Left renal pelvis (tissue), 4 donors: ENCODE measurements at places on chromosomes 7 and 10. TPM values are rescaled to one million over a fixed set of nuclear protein-coding genes. Genes with fewer than 3 reads are reported as not detected.

DNA sequence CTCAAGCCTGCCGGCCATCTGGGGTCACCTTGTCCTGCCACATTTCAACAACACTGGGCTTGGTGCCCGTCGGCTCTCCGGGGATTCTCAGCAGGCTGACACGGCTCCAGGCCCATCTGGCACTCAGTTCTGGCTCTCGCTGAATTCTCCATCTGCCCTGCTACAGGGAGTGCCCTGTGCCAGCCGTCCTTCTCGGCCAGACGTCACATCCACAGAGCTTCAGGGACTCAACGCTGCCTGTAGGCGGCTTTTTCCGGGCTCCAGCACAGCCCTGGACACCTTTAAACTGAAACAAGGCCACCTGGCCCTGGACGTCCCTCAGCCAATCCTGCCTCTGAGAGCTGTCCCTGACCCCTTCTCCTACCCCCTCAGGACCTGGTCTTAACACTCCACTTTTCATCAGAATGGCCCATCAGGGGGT lies 43.0 kb downstream of the TMEM130 start:
- DNase-seq: no peak

DNA sequence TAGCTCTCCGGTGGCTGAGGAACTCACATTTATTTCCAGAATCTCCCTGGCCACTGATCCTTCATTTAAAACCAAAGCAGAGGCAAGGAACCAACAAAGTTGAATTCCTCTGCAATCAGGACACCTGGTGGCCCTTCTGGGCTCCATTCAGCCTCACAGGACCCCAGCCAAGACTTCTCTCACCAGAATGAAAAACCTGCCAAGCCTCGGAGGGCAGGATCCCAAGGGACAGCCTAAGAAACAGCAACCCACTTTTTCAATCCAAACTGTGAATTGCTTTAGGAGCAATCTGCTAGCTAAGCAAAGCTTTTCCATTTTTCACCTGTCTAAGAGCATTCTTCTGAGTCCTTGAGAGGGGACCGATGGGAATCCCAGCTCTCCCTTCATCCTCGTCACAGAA lies 34.6 kb downstream of the OAT start:
- DNase-seq: no peak

GRCh38 chr7:82534684-82535083 lies 91.1 kb upstream of the CACNA2D1 start:
- DNase-seq: no peak

GRID2IP gene
- polyA plus RNA-seq: 1.2 TPM

JCAD gene
- 23.8 TPM for polyA plus RNA-seq

DNA sequence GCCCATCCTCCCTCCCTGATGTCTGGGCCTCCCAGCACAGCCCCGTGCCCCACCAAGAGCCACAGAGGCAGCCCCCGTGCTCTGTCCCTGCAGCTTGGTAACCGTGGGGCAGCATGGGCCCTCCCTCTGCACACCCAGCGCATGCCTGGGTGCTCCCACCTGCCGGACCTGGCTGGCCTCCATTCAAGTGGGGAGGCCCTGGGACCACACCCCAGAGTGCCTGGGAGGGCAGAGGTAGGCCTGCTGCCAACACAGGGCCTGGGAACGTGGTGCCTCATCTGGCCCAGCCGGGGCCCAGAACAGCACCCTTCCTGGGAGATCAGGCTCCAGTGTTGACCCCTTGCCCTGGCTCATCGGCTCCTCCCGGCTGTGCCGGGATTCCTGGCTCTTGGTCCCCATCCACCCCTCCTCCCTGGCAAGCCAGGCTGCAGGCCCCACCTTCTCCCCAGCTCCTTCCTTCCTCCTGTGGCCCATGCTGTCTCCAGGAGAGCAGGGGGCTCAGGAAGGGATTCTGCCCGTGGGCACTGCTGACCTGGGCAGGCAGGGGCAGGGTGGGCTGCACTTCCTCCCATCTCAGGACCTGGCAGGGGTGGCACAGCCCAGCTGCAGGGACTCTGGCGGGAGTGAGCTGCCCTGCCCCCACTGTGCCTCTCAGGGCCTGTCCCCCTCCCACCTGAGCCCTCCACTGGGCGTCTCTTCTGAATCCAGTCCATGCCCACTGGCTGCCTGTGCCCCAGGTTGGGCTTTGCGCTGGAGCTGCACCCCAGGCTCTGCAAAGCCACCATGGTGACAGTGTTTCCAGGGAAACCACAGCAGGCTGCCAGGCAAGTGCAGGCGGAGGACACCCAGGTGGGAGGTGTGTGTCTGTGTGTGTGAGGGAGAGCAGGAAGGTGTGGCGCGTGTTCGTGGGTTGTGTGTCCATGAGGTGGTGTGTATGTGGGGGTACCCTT lies 32.6 kb downstream of the PWWP2B start:
- DNase-seq: peak; percentile 73

DNA sequence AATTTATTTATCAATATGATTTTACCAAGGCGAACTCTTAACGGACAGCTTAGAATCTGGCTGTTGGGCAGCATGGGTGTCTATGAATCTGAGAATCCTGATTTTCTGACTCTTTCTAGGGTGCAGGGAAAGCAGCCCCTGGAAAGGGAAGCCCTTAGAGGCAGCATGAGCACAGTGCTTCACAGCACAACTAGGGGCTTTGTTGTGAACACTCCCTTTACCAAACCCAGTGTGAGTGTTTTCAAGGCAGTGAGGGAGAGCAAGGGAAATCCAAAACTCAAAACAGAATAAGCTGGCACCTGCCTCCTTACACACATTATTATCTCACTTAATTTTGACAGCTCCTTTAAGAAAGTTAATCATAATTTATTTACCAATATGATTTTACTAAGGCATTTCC lies 116.3 kb upstream of the CSTF2T start:
- no peak for DNase-seq

CDC14C gene
- polyA plus RNA-seq: not detected

DNA sequence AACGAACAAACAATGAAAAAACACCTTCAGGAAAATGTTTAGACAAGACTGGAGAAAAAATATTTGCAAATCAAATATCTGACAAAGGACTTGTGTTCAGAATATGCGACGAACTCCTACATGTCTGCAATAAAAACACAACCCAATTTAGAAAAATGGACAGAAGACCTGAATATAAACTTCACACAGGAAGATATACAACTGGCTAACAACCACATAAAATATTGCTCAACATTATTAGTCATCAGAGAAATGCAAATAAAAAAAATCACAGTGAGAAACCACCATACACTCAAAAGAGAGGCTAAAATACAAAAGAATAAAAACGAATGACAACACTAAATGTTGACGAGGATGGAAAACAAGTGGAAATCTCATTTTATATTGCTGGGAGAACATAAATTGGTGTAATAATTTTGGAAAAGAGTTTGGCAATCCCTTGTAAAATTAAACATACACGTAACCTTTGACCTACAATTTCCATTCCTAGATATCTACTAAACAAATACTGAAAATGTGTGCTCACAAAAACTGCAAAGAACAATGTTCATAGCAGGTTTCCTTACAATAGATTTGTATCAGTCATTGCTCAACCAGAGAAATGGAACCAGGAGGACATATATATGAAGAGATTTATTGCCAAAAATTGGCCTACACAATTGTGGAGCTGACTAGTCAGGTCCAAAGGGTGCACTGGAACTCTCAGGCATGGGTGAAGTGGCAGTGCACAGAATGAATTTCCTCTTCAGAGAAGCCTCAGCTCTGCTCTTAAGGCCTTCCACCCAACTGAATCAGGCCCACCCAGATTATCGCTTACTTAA lies 82.9 kb upstream of the OGDHL start:
- DNase-seq: no peak
